NCI-H526 treated with DMSO at 0.1 percent for 48 hours (cell line): ENCODE measurements at places on chromosomes 4 and X.
A peak's percentile ranks its signal among the peaks of the same experiment; 100 is the strongest.

- DNase-seq, result no peak
Observed at GRCh38 chr4:25106363-25107151, 53.7 kb downstream of the SEPSECS start.

- DNase-seq, result no peak
Observed at GRCh38 chr4:89727238-89727637, 109.7 kb downstream of the SNCA start.

DNA sequence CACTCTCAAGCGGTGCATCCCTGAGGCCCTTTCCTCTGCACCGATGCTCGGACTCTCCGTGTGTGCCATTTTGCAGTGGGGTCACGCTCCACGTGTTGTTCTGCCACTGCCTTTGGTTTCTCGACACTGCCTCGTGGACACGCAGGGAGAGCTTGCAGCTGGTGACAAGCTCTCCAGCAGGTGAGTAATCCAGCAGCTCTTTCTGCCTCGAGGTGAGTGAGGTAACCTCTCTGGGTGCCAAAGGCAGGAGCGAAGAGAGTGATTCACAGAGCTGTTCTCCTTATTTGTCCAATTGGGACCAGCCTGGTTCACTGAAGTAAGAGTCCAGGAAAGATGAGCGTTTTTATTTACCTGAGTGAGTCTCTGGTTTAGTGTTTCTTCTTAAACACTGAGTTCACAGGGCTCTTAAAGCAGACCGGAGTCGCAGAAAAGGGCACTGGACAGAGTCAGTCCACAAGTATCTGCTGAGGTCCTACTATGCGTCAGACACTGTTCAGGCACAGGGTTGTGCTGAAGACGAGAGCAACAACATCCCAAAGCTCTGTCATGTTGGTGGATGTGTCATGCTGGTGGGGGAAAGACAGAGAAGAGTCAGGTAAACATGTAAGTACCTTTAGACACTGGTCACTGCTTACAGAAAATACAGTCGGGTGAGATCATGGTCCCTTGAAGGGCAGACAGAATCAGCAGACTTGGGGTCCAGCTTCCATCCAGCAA lies 61.8 kb downstream of the FHDC1 start:
- DNase-seq, result no peak

DNA sequence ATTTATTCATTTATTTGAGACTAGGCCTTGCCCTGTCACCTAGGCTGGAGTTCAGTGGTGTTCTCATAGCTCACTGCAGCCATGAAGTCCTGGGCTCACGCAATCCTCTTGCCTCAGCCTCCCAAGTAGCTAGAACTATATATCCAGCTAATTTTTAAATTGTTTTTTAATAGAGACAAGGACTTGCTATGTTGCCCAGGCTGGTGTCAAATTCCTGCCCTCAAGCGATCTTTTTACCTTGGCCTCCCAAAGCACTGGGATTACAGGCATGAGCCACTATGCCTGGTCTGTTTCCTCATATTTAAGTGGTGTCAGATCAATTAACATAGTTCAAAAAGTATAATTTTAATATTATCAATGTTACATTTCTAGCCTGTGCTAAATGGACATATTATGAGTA lies 68.5 kb downstream of the AFF1 start:
- no peak for DNase-seq

DNA sequence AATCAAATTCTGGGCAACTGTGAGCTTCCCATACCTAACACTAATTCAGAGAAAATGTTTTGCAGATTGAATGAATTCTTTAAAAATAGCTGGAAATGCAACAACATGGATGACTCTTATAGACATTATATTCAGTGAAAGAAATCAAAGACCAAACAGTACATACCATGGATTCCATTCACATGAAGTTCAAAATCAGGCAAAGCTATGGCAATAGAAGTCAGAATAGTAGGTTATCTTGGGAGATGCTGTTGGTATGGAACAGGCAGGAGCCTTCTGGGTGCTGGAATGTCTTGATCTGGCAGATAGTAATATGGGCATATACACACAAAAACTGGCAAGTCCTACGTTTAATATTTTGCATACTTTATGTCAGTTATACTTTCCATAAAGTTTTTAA lies 25.5 kb upstream of the CBLL2 start:
- no peak for DNase-seq

GRCh38 chr4:104815665-104816064 lies 321.0 kb upstream of the CXXC4 start:
- DNase-seq, result no peak

DNA sequence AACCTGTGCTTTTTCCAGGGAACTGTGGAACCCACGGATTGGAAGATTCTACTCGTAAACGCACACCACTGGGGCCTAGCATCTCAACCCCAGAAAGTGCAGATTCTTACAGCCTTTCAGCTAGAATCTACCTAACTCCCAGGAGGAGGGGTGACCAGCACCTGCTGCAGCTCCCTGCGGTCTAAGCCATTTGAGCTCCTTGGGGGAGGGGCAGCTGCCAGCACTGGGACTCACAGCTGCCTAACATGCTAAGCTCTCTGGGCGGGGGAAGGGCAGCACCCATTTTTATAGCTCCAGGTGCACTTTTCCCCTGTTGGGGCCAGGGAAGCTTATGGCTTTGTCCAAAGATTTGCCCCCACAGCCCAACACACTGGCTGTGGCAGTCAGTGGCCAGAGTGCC lies 595.7 kb upstream of the EPHA5 start:
- DNase-seq, result peak; percentile 33

- no peak for DNase-seq
Observed at GRCh38 chr4:93317561-93317960, 511.0 kb upstream of the ATOH1 start.

GRCh38 chr4:188941524-188942119 lies 802.4 kb downstream of the TRIML1 start:
- DNase-seq, result no peak

DNA sequence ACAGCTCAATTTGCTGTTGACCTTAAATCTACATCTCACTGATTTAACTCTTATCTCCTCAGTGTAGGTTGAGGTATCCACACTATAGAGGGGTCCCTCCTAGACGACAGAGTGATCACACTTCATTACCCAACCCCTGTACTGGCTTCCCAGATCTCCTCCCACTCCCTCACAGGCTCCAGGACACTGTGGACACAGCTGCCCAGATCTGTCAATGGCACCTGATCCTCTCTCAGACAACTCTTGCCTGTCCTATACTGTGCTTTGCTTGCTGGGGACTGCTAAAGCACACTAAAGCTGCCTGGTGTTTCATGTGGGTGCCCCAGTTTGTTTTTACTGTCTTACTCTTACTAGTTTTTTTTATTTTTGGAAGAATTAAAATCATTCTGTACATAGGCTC lies 27.9 kb downstream of the RAB40AL start:
- DNase-seq, result no peak

DNA sequence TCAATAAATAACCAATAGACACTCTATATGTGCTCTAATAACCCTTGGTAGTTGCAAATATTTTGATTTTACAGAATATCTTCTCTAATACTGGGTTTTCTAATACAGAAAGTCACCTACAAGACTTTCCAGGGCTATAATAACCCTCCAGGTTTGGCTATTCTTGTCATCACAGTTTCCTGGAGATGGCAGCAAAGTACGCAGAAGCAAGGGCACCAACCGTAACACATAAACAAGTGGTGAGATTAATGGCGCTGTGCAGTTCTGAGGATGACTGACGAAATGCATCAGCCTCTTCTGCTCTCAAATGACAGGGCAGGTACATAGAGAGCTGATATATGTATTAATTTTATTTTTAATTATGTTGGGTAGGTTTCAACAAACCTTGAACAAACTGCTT lies 122.4 kb downstream of the C4orf33 start:
- peak; percentile 29 for DNase-seq

DNA sequence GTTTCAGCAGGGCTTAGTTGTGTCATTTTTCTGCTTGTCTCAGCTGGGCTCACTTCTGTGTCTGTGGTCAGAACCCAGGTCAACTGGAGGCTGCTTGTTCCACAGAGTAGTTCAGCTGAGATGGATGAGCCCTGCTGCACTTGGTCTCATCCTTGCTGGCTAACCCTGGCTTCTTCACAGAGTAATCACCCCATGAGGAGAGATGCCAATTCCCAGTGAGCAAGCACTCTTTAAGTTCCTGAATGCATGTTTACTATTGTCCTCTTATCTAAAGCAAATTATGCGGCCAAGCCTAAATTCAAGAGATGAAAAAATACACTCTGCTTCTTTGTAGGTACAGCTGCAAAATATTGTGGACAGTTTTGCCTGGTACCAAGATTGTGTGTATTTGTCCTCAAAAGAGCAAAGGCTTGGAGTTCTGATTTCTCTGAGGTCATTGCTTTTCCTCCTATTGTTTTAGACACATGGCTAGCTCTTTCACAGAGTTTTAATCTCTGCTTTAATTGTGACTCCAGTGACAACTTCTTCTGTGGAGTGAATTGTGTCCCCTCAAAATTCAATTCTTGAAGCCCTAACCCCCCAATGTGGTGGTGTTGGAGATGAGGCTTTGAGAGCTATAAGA lies 236.6 kb upstream of the ANKRD50 start:
- DNase-seq, result no peak

DNA sequence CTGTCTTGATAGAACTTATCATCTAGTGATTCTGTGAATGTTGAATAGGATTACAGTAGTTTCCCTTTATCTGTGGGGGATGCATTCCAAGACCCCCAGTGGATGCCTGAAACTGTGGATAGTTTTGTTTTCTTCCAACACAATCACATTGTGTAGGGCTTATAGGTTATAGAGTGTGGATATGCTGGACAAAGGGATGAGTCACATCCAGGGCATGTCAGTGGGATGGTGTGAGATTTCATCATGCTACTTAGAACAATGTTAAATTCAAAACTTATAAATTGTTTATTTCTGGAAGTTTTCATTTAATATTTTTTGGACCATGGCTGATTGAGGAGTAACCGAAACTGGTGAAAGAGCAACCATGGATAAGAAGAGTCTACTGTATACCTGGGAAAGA lies 432.3 kb upstream of the ATOH1 start:
- no peak for DNase-seq

GRCh38 chr4:103994059-103994458 lies 274.3 kb upstream of the TACR3 start:
- no peak for DNase-seq

- no peak for DNase-seq
Observed at GRCh38 chr4:183636923-183637322, 22.1 kb downstream of the RWDD4 start.

DNA sequence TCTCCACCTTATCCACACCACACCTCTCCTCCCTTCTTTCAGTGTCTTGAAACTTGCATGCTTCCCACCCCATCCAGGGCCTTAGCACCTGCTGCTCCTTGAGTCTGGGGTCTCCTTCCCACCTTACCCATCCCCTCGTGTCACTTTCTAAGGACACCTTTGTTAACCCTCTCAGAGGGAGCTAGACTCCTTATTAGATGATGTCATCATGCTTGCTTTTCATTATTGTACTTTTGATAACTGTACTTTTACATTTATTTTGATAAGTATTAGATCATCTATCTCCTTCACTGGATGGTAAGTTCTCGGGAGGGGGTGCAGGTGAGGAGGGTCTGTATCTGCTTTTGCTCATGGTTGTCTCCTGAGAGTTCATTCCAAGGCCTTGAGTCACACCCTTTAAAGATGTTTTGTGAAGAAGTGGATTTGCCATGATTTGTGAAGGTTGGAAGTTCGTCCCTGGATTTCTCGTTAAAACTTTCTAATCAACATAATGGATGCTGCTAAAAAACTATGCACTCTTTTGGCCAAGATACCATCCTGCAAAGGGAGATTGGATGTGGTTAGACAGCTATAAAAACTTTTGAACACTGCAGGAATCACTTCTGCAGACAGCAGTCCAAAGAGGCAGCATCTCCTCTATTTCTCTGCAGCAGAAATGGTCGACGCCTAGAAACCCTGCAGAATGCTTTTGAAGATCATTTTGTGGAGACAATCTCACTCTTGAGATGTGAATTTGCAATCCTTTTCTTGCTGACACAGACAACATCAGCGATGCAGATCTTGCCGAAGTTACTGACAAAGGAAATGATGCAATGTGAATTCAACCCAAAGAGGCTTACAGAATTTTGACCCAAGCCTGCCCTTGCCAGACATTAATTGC lies 69.6 kb downstream of the ENPP6 start:
- DNase-seq, result no peak

DNA sequence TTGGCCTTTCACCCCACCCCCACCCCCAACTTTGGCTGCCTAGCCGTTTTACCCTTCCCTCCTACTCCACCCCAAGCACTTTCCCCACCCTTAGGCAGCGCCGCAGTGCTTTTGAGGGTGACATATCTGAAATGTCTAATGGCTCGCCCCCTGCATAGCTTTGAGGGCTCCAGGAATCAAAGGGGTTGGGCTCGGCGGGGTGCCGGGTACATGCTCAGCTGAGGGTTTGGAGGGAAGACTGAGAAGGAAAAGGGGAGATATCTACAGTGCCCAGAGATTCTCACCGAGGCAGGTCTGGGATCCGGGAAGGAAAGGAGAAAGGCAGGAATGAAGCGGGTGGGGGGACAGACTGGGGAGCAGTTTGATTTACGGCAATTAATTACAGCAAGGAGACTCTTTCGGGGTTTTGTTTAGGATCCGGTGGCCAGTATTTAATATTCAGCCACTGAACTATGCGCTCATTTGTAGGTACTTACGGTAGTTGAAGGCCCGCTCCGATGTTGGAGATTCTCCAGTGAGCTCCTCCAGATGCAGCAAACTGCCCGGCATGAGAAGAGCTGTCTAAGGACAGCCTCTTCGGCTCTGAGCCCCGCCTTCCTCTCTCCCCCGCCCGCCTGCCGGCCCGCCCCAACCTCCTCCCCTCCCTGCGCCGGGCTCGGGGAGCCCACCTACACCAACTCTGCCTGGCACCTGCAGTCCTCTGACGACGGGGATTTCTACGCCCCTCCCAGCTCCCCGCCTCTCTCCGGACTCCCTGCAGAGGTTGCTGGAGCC lies at the start of gene IGSF1:
IGSF1 (minus strand) TSS at position 569 of the 774 bp plus-strand sequence. CDS start 2,632 bp downstream, outside the sequence.
- DNase-seq, result no peak

DNA sequence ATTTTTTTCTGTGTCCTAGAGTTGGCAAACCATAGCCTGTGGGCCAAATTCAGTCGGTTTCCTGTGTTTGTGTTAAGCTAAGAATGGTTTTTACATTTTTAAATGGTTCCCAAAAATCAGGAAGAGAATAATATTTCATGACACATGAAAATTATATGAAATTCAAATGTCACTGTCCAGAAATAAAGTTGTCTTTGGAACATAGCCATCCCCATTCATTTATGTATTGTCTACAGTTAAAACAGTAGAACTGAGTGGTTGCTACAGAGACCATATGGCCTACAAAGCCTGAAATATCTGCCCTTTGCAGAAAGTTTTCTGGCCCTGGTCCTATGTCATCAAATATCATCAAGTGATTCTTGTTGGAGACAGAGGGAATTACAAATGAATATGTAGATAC lies 15.5 kb downstream of the FRMPD4 start:
- no peak for DNase-seq

- DNase-seq, result no peak
Observed at GRCh38 chrX:119402588-119402987, 3.5 kb downstream of the SLC25A43 start.

DNA sequence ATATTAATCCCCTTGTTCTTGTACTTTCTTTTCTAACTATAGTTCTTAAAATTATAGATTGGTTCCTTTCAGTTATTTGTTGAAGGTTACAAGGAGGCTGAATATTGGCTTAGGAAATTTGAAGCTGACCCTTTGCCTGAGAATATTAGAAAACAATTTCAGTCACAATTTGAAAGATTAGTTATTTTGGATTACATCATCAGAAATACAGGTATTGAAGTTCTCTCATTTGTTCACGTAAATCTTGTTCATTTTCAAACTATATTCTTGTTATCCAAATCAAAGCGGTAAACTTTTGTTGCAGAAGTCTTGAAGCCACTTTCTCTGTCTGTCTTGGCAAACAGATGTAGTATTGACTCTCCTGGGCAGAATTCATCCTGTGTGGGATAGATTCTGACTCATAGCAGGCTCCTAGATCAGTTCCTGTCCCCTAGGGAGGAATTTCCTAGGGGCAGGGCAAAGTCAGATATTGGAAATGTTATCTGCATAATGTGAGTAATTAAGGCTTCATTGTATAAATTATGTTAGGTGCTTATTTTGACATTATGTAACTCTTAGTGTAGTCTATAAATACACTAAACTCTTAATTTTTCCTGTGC lies 25.2 kb downstream of the PI4K2B start:
- no peak for DNase-seq
